ENCODE measurements at places on chromosomes 1 and 21. TPM values are rescaled to one million over a fixed set of nuclear protein-coding genes. Genes with fewer than 3 reads are reported as not detected.

Gene CLCA4
- not detected for total RNA-seq

Gene IGSF5
- total RNA-seq, result not detected

Gene NPPB
- total RNA-seq, result not detected

Gene AMY1C
- not detected for total RNA-seq

Gene CSMD2
- total RNA-seq, result not detected

Gene PDC
- not detected for total RNA-seq

Gene SLFNL1
- not detected for total RNA-seq

Gene ATAD3C
- total RNA-seq, result not detected

Gene CYP4Z1
- not detected for total RNA-seq

Gene IL12RB2
- not detected for total RNA-seq

Gene GJA8
- total RNA-seq, result not detected

Gene LRRC41
- 70.5 TPM for total RNA-seq

Gene LCE3E
- total RNA-seq, result not detected

Gene FABP3
- total RNA-seq, result 18.5 TPM

Gene SLC1A7
- total RNA-seq, result not detected

Data from MG63 (cell line).